ENCODE measurements at places on chromosomes 1 and 21. TPM values are rescaled to one million over a fixed set of nuclear protein-coding genes. Genes with fewer than 3 reads are reported as not detected.

- no peak for ATAC-seq
Measured at GRCh38 chr1:84377480-84378095, 20.7 kb upstream of the DNASE2B start.

- ATAC-seq: no peak
Measured at GRCh38 chr21:41520560-41521442, 12.8 kb upstream of the TMPRSS2 start.

OR2L2 gene
- total RNA-seq: not detected

DNA sequence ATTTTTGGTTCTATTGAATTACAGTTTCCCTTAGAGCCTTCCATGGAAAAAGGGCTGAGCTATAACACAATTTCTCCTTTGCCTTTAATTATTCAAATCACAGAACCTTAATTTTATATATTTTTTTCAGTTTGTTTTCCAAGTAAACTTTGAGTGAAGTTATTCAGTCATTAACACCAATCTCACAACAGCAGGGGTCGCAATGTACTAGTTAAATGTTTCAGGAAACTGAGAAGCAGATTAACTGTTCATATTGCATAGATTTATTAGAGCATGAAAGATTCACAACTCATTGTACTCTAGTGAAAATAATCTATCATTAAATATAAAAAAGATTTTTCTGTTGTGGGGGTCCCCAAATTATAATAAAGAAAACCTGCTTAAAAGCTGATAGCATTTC, 64.1 kb downstream of the KIFAP3 start:
- ATAC-seq: peak; percentile 39

ATAD3C gene
- 1.1 TPM for total RNA-seq

DNA sequence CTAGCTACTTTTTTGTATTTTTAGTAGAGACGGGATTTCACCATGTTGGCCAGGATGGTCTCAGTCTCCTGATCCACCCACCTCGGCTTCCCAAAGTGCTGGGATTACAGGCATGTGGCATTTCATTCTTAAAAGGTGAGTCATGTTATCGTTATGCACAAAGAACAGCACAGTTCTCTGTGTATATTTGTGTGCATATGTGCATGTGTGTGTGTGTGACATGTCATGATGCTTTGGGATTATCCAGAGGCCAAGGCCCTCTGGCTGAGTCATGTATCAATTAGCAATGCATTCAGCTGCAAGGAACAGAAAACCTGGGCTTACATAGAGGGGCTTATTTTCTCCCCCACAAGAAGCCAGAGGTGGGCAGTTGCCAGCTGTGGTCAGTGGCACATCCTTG, 301.7 kb upstream of the KAZN start:
- peak; percentile 62 for ATAC-seq

All from motor neuron (in vitro differentiated cells).